ENCODE measurements at places on chromosomes 5 and 9.

GRCh38 chr5:92309336-92309991, 926.3 kb upstream of the ARRDC3 start:
- DNase-seq: no peak

DNA sequence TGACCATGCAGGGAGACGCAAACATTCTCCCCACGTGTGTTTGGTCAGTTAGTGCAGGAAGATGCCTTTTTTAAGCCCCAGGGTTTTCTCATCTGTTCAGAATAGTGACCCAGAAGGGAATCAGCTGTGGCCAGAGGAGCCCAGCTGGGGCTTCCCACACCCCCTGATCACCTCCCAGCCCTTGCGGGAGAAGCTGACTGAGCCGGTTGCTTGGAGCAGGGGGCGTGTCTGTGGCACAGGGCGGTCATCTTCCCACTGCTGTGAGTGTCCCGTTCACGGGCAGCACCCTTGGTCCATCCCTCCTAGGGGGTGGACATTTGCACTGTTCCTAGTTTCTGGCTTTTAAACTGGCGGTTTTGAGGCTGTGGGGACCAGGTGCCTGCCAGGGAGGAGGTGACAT, 69.7 kb downstream of the NEK6 start:
- DNase-seq: no peak

DNA sequence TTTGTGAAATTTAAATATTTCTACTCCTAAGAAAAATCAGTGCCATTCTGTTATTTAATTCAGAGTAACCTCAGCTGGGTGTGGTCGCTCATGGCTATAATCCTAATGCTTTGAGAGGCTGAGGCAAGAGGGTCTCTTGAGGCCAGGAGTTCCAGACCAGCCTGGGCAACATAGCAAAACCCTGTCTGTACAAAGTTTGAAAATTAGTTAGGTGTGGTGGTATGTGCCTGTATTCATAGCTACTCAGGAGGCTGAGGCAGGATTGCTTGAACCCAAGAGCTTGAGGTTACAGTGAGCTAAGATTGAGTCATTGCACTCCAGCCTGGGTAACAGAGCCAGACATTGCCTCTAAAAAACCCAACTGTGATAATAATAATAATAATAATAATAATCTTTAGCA, 44.8 kb upstream of the CNTLN start:
- no peak for DNase-seq

- DNase-seq: no peak
Measured at GRCh38 chr9:99582814-99583213, 238.9 kb upstream of the NR4A3 start.

GRCh38 chr9:115943431-115944165, 210.0 kb upstream of the PAPPA start:
- no peak for DNase-seq

All from mucosa of descending colon (tissue), 3 donors.